ENCODE measurements at places on chromosomes 1 and 21. TPM values are rescaled to one million over a fixed set of nuclear protein-coding genes. Genes with fewer than 3 reads are reported as not detected.

- no peak for DNase-seq
Measured at GRCh38 chr1:103917795-103918194, 168.1 kb downstream of the AMY1C start.

- no peak for DNase-seq
Measured at GRCh38 chr1:212255705-212256307, 29.4 kb upstream of the PPP2R5A start.

Gene LRRIQ3
- total RNA-seq: 0.14 TPM

DNA sequence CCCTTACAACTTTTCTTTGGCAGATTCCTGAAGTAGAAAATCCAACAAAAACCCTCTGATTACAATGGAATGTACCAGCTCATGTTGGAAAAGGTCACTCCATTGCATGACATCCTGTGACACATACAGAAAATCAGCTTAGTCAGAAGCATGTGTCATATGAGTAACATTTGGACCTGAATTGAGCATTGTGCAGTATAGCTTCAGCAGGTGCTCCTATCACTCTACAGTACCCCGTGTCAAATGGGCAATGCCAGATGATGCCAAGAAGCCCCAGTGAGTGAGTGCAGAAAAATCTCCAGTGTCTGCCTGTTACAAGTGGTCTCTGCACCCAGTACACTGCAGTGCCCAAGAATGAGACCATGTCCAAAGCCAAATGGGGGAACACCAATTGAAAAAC, 129.7 kb upstream of the RUNX1 start:
- DNase-seq: no peak

- DNase-seq: no peak
Measured at GRCh38 chr1:12279728-12280464, 50.1 kb downstream of the VPS13D start.

DNA sequence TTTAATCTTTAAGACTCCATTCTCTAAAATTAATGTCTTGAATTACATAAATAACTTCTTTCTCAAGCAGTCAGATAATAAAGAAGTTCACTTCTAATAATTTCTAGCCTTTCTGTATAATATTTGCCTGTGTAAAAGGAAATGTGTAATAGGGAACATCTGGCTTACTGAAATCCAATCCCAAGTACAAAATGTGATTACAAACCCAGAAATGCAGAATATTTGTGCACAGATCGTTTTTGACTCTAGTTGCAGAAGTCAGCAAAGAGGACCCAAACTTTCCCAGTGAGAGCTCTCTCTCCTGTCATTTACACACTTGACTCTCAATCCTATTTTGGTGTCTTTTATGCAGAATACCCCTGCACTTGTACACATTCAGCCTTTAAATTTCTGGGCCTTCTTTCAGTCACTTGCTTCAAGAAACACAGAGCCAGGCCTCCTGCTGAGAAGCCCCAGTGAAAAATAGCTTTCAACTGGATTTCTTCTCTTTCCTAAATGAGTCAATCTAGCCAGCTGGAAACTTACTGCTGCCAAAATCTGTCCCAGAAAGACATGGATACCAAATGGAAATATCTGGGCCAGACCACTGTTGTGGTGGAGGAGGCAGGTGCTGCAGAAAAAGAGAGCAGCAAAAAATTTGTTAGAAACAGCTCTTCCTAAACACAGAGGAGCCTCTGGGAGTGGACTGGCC, 68.5 kb upstream of the ADAM30 start:
- DNase-seq: peak; percentile 65

- no peak for DNase-seq
Measured at GRCh38 chr1:9151328-9151860, 22.5 kb upstream of the GPR157 start.

Data from G401 (cell line).